ENCODE measurements at places on chromosomes 1 and 21.

- no peak for DNase-seq
These were observed 1.4 kb downstream of the PFKFB2 start for GRCh38 chr1:207054491-207054890.

DNA sequence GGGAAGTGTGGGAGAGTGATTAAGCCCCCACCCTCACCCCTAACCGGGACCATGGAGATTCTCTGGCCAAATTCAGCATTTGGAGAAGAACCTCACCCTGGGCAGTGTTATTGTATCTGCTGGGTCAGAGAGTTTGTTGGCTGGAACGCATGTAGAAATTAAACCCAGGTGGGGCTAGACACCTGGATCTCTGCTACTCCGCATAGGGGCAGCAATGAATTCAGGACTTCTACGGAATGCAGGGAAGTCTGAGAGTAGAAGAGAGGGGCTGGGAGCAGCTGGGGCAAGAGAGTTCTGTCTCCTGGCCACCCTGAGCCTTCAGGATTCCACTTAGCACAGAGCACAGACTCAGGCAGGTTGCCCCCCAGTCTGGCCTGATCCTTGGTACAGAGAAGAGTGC is 3.6 kb upstream of the CRABP2 start:
- DNase-seq = no peak

DNA sequence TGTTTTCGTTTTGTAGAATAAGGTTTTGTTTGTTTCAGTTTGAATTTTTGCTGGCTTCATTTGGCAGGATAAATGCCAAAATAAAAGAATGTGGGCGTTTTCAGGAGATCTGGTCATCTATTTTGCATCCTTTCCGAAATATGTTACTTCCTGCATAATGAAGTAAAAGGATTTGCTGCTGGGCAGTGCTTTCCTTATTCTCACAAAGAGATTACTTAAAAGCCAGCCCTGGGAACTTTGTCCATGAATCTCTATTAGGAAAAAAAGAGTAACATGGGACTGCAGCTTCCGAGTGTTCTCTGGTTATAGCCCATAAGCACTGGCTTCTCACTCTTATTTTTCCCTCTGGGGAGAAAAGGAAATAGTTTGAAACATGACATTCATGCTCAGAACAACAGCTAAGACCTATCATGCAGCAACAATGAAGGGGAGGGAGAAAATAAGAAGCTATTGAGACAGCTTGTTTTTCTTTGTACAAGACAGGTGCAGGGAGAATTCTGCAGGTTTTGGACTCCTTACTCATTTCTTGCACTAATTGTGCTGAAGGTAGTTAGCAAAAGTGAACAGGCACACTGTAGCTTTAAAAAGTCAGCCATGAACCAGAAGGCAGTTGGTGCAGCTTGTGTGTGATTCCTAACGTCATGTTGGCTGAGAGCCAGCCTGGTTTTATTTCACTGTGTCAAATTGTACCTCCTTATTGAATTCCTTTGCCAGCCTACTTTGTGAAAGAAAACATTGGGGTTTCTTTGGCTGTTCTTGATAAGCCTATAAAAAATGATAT is at the start of gene SAMD13:
Gene SAMD13 (plus strand): TSS at position 705 of the 781 bp plus-strand sequence. CDS start 1,527 bp downstream, outside the sequence.
- DNase-seq = no peak

GRCh38 chr1:182235952-182236650 is 155.5 kb downstream of the GLUL start:
- no peak for DNase-seq

- DNase-seq = no peak
These were observed 10.7 kb downstream of the CELF3 start for GRCh38 chr1:151705753-151706463.

GRCh38 chr1:163144418-163144817 is 58.3 kb downstream of the RGS5 start:
- DNase-seq = no peak

GRCh38 chr1:218667781-218668516 is 322.8 kb downstream of the TGFB2 start:
- no peak for DNase-seq

GRCh38 chr1:110106013-110106941 is 6.0 kb upstream of the UBL4B start:
- peak; percentile 42 for DNase-seq

DNA sequence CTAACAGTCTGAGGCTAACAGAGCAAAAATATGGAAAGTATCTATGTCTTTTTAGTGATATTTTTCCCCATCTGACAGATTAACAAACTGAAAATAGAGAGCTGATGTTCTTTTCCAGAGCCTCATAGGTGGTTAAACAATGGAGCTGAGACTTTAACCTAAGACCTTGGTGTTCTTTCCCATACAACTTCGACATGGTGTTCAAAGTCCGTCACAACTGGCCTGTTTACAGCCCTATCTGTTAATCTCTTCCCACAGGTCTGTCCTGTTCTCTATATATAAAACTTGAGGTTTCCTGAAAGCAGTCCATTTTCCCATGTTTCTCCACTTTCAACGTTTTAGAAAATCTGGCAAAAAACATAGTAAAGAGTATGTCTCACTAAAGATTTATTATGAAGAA is 395.7 kb downstream of the BRINP2 start:
- no peak for DNase-seq

DNA sequence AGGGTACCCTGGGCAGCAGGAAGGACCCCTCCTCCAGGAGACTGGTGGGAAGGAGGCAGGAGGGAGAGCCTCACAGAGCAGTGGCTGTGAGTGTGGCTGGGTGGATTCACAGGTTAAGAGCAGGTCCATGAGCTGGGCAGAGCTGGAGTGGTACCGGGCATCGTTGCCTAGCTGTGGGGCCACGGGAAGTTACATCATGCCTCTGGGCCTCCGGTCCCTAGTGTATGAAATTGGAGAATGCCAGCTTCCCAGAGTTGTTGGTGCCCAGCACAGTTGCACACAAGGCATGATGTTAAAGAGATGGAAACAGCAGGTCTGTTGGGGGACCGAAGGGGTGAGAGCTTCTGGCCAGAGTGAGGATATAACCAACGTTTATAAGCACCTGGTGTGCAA is 18.5 kb downstream of the FOXO6 start:
- DNase-seq = no peak

GRCh38 chr1:198465201-198466144 is 75.0 kb downstream of the ATP6V1G3 start:
- DNase-seq = no peak

DNA sequence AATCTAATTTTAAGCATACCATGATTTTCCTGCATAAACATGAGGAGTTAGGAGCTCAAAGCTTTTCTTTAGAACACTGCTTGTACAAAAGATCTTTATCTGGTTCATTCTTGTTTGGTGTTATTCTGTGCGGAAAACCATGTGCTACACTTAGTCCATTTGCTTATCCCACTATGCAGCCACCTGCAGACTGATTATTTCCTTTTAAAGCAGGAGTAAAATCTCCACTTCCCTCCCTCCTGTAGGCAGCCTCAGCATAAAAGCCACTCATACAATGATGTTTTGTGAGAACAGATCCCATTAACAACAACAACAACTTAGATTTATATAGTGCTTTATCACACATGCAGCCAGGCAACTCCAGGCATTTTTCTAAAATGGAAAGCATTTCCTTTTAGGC is 355.3 kb upstream of the NEGR1 start:
- no peak for DNase-seq

- DNase-seq = no peak
These were observed 25.1 kb upstream of the RUNX3 start for GRCh38 chr1:24955161-24955560.

DNA sequence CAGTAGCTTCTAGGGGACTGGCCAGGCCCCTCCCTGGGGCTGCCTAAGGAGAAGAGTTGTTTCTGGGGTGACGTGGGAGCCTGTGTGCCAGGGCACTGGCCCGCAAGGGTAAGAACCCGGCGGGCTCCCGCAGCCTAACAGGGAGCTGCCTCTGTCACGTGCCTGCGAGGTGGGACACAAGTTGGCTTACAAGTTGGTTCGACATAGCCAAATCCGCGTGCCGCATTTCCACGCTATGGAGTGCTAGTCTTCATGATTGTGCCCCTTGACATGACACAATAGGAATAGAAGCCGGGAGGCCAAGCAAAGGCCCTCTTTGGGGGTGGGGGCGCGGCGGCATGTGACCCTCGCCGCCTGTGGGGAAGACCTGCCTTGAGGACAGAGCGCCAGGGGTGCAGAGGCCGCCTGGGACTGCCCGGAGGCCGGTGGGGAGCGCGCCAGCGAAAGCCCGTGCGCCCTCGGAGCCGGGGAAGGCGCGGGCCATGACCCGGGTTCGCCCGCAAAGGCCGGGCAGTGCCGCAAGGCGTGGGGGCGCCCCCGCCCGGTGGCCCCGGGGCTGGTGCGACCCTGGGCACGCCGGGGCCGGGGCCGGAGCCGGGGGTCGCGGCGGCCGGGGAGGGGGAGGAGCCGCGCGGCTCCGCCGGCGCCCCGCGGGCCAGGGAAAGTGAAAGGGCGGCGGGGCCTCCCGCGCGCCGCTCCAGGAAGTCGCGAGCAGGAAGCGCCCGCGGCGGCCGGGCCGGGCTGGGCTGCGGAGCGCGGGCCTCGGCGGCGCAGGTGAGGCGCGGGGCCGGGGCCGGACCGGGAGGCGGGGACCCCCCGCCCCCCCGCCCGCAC is at the start of gene SLC37A1:
Gene SLC37A1 (plus strand): TSS at position 702 of the 834 bp plus-strand sequence. CDS start 4,603 bp downstream, outside the sequence.
- DNase-seq = peak; percentile 50

DNA sequence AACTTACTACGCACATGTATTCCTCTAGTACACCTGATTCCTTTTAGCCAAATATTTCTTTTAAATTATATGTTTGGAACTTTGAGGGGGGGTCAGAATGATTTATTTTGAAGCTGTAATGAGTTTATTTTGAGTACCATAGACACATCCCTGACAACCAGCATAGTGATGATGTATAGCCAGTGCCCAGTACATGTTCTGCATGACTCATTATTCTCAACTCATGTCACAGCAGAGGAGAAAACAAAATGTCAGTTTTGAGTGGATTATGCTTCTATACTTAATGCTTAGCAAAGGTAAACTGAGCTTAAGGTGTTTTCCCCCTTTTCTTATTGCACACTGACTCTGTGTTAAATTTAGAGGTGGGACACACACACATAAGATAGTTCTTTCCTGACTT is 22.4 kb upstream of the LEPR start:
- DNase-seq = no peak

- peak; percentile 54 for DNase-seq
These were observed 45.7 kb downstream of the ACOT7 start for GRCh38 chr1:6347641-6348487.

- DNase-seq = peak; percentile 55
These were observed 909 bp upstream of the PAXBP1 start for GRCh38 chr21:32772281-32773047.

- DNase-seq = no peak
These were observed 248.6 kb downstream of the GREM2 start for GRCh38 chr1:240363315-240363714.

DNA sequence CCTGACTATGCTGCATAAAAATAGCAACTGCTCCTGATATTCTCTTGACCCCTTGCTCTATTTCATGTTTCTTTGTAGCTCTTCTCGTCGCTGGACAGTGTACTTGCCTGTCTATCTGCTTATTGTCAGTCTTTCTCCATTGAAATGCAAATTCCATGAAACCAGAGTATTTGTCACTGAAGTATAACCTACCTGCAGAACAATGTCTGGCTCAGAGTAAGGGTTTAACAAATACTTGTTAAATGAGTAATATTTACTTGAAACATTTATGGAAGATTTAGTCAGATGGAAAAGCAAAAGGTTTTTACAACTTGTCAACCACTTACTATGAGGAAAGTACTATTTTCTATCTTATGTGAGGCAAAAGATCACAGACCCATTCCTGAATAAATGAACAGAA is 19.9 kb upstream of the ERICH3 start:
- DNase-seq = no peak

- no peak for DNase-seq
These were observed 275.4 kb upstream of the USP24 start for GRCh38 chr1:55490547-55490946.

DNA sequence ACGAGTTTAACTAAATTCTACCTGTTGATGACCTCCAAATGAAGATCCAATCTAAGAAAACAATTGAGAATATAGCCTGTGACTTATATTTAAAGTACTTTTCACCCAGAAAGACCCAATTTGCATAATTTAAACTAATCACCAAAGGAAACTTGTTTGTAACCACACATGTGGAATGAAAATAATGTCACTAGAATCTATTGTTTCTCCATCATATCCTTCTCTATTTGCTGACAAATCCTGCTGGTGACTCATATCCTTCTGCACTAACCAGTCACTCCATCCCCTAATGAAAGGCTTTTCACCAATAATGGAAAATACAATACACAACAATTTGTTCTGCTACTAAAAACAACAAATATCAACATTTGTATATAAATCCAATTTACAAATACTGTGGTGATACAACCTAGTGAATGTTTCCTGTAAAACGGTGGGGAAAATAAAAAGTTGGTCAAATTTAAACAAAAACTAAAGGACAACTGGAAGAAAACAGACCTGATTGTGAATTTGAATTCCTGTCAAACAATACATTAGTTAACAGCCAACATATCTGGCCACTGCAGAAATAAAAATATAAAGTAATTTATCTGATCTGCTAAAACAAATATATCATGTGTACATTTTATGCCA is 6.5 kb downstream of the PTP4A2 start:
- no peak for DNase-seq

DNA sequence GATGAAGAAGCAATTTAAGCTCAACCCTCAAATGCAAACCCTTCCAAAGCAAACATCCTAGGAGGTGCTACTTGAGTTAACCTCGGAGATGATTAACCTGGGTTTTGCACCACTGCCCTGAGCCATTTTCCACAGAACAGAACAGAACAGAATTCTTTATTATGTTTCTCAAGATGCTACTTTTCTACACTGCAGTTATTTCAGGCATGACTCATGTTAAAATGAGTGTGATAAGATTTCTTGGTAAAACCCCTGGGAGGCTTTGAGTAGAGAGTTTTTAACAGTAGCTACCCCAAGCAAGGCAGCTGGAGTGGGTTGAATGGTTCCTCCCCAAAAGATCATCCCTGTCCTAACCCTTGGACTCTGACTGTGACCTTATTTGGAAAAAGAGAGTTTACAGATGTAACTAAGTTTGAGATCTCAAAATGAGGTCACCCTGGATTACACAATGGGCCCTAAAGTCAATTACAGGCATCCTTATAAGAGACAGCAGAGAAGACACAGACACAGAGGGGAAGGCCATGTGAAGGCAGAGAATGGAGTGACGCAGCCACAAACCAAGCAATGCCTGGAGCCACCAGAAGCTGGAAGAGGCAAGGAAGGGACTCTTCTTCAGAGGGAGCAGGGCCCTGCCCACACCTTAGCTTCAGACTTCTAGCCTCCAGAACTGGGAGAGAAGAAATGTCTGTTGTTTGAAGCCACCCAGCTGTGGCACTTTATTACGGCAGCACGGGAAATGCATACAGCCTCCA is 153.4 kb downstream of the ETS2 start:
- no peak for DNase-seq

- DNase-seq = no peak
These were observed 565.4 kb downstream of the PTPRC start for GRCh38 chr1:199204231-199204630.

- DNase-seq = no peak
These were observed 77.4 kb upstream of the SLC2A1 start for GRCh38 chr1:43035821-43036741.
